Activated CD8-positive, alpha-beta memory T cell treated with anti-CD3 and anti-CD28 coated beads for 4 hours (primary cell): ENCODE measurements at places on chromosomes 13 and 19.

GRCh38 chr13:101640788-101641400, 188.4 kb downstream of the ITGBL1 start:
- no peak for DNase-seq

DNA sequence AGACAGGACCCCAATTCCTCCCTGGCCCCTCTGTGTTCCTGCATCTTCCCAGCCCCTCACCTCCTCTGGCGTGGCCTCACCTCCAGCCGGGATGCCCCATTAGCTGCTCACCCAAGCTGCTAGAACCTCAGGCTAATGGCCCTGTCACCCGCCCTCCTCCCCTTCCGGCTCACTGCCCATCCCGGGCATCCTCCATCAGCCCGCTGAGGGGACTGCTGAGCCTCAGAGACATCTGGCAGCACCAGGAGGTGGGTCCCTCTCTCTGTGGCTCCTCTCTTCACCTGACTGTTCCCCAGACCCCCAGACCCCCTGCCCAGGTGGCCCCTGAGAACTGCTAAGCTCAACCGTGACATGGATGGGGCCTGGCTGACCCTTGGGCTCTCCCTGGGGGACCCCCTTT, 2.9 kb downstream of the FFAR1 start:
- DNase-seq: no peak

GRCh38 chr19:38805180-38805579, 7.6 kb downstream of the LGALS4 start:
- no peak for DNase-seq

GRCh38 chr19:7527516-7528191, 5.2 kb downstream of the MCOLN1 start:
- no peak for DNase-seq

DNA sequence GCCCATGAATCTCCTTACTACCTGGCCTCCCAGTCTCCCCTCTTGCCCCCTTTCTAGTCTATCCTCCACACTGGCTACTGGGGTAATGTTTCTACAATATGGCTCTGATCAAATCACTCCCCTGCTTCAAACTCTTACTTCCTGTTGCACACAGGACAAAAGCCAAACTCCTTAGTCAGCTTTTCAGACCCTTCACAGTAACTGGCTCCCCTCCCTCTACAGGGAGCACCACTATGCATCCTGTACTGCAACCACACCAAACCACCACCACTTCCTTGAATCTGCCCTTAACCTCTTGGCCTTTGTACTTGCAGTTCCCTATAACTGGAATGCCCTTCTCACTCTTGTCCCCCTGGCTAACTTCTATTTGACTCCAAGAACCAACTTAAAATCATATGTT, 32.2 kb downstream of the DEDD2 start:
- no peak for DNase-seq
